CD4-positive, alpha-beta T cell treated with Interleukin-1 beta for 1 hour (primary cell): ENCODE measurements at places on chromosomes 2 and 18.

GRCh38 chr18:42164556-42164955, 209.5 kb downstream of the PIK3C3 start:
- DNase-seq: no peak

GRCh38 chr2:25497918-25498407, 156.2 kb upstream of the DNMT3A start:
- no peak for DNase-seq

DNA sequence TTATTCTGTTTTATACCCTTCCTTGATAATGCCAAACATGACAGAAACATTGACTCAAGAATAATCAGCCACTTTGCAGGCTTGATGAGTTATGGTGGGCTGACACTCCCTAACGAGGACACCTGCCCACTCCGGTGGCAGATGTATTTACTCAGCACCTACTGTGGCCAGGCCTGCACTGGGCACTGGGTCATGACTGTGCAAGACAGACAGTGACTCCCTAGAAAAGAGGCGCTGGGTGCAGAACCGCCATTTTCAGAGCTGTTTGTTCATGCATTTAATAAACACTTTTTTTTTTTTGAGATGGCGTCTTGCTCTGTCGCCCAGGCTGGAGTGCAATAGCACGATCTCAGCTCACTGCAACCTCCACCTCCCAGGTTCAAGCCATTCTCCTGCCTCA, 32.5 kb downstream of the SNED1 start:
- no peak for DNase-seq

DNA sequence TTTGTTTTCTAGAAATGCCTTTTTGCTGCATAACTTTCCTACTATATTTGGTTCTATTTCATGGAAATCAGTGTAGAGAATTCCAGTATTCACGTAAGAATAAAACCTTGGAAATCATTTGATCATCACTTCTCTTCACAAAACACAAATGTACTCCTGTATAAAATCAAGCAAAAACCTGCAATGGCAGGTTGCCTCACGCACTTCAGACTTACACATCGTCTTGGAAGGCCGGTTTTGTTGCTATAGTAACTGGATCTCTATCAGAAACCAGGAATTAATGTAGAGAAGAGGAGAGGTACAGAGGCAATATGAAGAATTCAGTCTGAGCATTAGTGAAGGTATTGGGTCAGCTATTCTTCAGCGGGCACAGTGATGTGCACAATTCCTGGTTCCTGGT, 370.7 kb upstream of the CYRIA start:
- DNase-seq: no peak

DNA sequence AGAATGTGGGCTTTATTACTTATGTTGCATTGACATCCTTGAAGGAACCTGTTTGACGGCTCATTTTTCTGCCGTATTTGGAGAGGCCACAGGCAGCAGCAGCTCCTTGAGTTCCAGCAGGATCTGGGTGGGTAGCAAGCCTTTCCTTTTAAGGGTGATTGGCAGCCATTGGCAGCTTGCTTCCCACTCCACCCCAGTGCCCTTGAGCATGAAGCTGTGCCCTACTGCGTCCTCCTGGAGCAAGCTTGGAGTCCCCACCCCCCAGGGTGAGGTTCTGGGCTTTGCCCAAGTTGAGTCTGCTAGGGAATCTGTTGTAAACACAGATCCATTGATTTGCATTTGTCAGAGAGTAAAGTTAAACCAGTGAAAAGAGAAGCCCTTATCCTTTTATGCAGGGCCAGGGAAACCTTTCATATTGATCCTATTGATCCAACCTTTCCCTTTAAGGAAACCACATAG, 9.2 kb downstream of the ONECUT2 start:
- no peak for DNase-seq
